Anterior cingulate cortex (tissue), 58 donors: ENCODE measurements at places on chromosomes 4 and X.

- DNase-seq, result no peak
Observed at GRCh38 chr4:187178084-187178483, 454.4 kb upstream of the FAT1 start.

DNA sequence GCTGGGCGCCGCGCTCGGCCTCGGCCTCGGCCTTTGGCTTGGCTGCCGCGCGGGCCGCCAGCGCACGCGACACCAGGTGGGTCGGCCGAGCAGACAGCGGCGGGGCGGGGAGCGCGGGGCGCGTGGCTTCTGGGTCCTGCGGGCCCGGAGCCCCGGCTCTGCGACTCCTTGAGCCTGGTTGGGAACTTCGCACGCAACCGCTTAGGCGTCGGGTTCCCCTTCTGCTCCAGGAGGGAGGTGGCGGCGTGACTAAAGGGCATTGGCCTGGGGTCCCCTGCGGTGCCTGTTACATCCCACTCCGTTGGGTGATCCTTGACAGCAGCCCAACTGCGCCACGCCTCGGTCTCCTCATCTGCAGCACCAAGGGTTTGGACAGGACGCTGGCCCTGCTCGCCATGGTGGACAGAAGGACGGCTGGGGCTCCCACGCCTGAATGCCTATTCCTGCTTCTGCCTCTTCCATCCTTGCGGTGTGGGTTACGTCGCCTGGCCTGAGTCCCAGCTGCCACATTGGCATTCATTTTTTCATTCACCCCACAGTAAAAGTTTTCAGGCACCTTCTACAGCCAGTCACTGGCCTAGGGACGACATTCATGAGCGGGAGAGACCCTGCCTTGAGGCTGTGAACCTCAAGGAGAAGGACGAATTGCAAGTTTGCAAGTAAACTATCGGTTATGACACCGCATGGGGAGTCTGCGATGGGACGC is 631 bp downstream of the EVC start:
- DNase-seq, result no peak

- peak; percentile 93 for DNase-seq
Observed at GRCh38 chrX:119852382-119853353, at the start of gene UPF3B. UPF3B (minus strand) TSS chrX:119852963; CDS start chrX:119852928, 35 bp downstream.

GRCh38 chrX:150366951-150367545 is 3.9 kb downstream of the MAMLD1 start:
- DNase-seq, result no peak

DNA sequence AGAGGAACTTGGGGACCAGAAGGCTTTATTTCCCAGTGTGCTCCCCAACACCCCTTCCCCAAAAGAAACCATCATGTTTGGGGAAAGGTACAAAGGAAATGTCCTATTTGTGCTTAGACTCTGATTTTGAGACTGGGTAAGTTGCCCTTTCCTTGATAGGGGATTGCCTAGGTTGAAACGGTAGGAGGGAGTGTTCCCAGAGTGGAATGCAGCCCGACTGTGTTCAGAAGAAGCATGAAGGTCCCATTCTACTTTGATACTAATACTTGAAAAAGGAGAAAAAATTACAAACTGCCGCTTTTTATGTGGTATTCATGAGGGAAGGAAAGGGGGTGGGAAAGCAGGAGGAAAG is 32.4 kb upstream of the TMEM131L start:
- no peak for DNase-seq

DNA sequence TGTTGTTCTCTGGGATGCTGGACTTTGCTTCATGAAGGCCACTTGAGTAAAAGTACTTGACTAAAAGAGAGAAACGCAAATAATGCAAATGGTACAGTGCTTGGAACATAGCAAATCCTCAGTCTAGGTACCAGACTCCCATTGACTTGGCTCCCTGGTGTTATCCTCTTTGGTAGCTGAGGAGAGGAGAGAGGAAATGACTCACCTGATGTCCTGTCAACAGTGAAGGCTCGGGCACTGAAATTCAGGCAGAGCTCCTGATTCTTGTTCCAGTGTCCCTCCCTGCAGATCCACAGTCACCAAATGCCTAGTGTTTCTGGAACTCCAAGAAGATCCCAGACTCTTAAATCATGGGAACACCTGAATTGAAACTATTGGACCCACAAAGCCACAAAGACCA is 22.5 kb upstream of the TCEAL4 start:
- no peak for DNase-seq

GRCh38 chrX:15853586-15854079 is 980 bp downstream of the AP1S2 start:
- DNase-seq, result no peak

DNA sequence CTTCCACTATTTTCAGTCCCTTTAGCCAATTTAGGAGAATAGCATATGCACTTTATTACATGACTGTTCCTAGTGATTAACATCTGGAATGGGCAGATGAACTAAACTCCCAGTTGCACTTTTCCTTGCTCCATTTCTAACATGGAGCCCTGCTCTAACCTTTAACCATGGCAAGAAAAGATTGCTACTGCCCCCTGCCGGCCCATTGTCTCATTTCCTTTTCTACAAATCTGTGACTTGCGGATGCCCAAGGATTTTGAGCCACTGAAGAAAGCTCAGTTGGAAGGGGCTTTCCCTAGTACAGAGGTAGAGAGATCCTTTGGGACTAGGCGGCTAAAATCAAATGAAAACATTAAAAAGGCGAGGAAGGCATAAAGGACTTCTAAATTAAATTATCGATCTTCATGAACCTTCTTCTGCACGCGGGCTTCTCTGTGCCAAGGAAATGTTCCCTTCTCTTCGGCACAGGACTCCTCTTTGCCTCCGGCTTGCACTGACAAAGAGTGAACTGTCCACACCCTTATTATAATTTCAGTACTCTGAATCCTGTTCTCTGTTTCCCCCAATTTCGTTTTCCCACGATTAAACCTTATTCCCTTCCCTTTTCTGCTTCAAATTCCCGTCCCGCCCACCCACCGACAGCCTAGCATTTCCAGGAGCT is 577 bp upstream of the GLRA2 start:
- DNase-seq, result peak; percentile 0

DNA sequence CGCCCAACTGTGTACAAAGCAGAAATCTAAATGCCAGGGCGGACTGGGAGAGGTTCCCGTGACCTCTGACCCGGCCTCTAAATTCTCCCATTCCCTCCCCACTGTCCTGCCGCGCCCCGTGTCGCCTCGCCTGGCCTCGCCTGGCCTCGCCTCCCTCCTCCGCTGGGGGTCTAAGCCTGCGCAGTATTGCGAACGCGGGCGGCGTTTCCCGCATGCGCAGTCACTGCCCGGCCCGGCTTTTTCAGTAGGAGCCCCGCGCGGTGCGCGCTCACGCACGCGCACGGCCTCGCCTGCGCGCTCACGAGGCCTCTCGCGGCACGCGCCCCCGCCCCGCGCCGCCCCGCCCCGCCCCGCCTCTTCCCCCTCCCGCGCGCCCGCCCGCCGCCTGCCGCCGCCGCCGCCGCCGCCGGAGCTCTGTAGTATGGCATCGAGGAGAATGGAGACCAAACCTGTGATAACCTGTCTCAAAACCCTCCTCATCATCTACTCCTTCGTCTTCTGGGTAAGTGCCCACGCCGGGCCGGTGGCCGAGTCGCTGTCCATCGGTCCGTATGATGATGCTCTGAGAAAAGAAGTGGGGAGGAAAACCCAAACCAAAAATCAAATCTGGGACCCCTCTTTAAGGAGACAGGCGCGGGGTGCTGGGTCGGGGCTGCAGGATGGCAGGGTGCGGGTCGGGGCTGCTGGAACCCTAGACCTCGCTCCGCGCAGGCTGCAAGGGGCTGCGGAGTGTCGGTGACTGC is at the start of gene TSPAN7:
Gene TSPAN7, plus strand, starts transcription at position 417 of the 743 bp plus-strand sequence. Its CDS starts 5 bp downstream, at position 422.
- peak; percentile 78 for DNase-seq

DNA sequence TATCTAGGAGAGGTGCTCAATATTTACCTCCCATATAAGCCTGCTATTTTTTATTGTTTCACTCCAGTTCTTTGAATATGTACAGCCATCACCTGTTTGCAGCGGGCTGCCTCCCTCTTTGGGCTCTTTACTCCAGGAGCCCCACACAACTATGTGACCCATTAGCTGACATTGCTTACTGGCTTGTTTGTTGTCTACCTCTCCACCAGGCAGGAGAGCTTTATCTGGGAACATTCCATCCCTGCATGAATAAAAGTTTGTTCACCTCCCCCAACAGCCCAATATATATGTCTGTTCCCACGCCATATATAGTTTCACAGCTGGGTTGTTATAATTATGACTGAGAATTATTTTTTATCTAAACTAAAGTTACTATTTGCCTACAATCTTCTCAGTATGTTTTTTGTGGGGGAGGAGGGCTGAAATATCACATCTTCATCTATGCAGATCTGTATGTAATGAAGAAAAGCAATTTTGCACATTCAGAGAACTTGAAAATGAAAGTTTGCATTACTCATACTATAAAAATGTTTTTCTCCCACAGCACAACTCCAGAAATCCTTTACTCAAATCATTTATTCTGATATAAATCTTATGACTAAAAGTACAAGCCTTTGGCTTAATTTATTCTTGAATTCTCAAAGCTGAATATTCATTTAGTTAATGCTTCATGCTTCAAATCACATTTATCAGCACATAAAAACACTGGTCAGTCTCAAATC is 61.2 kb upstream of the DAPP1 start:
- DNase-seq, result no peak

GRCh38 chr4:111934314-111934713 is 210.9 kb upstream of the FAM241A start:
- DNase-seq, result no peak
